ENCODE measurements at places on chromosomes 2 and 18. TPM values are rescaled to one million over a fixed set of nuclear protein-coding genes. Genes with fewer than 3 reads are reported as not detected.

GRCh38 chr2:160373666-160374065 lies 119.9 kb downstream of the RBMS1 start:
- peak; percentile 71 for ATAC-seq

- ATAC-seq: peak; percentile 12
Observed at GRCh38 chr2:50395605-50396297, 636.2 kb downstream of the NRXN1 start.

Gene MAP3K19
- not detected for total RNA-seq

DNA sequence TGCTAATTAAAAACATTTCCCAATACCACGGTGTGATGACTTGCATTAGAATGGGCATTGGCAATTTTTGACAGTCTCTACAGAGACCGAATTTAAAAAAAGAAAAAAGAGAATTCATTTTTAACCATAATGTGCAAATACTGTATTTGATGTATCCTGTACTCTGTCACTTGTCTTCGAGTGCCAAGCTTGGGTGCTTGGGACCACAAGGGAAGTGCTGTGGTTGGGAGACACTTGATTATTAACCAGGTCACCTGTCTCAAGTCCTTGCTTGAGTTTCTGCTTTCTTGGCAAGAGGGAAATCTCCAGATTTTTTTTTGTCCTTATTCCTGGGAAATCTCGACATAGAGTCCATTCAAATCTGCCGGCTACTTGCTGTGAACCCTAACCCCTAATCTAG lies 209.0 kb downstream of the MC4R start:
- no peak for ATAC-seq

Gene NEU2
- not detected for total RNA-seq

DNA sequence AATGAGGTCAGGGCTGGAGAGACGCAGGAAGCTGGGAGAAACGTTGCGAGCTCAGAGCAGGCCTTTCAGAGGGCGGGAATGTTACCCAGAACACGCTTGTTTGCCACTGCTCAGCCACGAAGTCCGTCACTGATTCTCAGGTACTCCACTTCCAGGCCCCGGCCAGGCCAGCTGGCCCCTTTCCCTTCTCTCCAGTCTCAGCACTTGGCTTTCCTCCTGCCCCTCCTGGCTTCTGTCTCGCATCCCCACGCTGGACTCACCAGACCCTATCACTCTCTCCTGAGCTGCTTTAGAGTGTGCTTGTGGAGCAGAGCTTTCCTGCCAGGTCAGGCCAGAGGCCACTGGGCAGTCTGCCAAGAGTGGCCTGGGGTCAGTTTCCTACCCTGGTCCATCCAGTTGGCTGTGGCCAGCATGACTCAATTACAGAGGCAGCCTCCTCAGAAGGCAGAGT lies 151.4 kb downstream of the TWIST2 start:
- ATAC-seq: no peak

GRCh38 chr2:47657886-47658489 lies 125.0 kb upstream of the MSH6 start:
- no peak for ATAC-seq

GRCh38 chr2:234490271-234491091 lies 6.4 kb downstream of the ARL4C start:
- no peak for ATAC-seq

Gene POTEJ
- total RNA-seq: 0.97 TPM

DNA sequence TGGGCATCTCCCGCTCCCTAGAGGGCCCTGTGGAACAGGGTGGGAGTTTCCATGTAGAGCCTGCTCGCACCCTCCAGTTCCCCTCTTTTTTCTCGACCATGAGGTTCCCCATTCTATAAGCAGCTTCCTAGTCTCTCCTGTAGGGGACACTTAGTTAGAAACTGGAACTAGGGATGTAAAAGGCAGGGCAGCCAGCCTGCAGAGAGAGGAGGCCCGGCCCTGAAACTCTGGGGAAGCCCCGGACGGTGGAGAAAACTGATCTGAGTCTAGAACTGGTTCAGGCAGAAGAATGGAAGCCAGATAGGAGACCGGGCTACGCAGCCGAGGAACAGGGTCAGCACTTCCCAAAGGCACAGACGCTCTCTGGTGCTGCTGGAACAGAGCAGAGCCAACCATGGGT lies 51.6 kb upstream of the ATG16L1 start:
- ATAC-seq: no peak

GRCh38 chr2:196259507-196260481 lies 88.4 kb upstream of the STK17B start:
- no peak for ATAC-seq

GRCh38 chr18:75279381-75279780 lies 68.8 kb downstream of the TSHZ1 start:
- ATAC-seq: no peak

Gene SS18
- total RNA-seq: 86.0 TPM

GRCh38 chr2:118844261-118845004 lies 3.0 kb downstream of the EN1 start:
- peak; percentile 5 for ATAC-seq
